ENCODE measurements at places on chromosomes 1 and 21.

DNA sequence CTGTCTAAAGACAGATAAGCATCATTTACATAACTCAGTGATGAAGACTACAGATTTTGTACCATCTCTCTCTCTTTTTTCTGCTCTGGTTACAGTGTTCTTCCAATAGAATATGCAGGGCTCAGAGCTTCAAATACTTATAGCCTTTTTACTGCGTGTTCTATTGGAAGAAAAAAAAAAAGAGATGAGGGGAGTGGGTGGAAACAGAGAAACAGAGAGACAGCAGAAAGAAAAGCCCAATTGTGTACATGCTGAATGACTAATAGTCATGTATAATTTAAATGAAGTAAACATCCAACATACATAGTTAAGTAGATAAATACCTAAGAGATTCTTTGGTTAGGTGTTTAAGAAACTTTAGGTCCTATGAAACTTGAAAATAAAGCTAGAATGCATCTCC is 151.9 kb downstream of the HMCN1 start:
- no peak for DNase-seq

DNA sequence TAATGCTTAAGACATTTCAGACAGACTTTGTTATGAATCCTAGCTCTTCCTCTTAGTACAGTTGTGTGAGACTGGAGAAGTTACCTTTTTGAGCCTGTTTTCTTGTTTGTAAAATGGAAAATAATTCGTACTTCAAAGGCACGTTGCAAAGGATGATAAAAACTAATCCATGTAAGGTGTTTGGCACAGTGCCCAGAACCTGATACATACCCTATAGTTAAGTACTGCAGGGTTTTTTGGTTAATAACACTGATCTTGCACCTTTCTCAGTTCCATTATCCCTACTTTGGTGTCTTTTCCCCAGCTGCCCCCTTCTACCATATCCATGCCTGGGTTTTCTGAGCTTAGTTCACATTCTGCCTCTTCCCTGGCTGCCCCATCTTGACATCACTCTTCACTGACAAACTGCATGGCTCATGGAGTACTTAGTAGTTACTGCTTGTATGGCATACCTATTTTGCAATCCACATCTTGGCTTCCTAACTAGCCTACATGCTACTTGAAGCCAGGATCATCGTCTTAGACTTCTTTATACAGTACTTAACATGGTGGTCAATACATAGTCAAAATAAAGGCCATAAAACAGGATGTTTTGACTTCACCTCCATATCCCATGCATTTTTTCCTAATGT is 10.1 kb downstream of the CCDC185 start:
- no peak for DNase-seq

GRCh38 chr1:45012639-45013278 is 705 bp downstream of the UROD start:
- DNase-seq: peak; percentile 73

DNA sequence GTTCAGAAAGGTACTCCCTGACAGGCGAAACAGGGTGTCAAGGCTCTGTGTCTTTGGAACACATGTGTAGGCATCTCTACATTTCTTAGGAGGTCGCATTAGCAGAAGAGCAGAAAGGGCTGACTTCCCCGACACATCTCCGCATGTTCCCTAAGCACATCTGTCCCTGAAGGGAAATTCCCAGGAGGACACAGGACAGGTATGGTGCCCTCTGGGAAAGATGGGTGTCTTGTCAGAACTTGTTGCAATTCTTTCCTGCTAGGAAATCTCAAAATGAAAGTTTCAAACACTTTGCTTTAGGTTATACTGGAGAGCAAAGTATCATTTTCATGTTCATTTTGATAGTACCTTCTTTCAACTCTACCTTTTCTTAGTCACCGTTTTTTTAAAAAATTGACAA is 2.0 kb downstream of the DSCAM start:
- no peak for DNase-seq

GRCh38 chr1:228378873-228379460 is 27.7 kb downstream of the TRIM11 start:
- DNase-seq: peak; percentile 52

- no peak for DNase-seq
Measured at GRCh38 chr1:206560007-206560716, 52.1 kb downstream of the EIF2D start.
